ENCODE measurements at places on chromosomes 12 and 14. TPM values are rescaled to one million over a fixed set of nuclear protein-coding genes. Genes with fewer than 3 reads are reported as not detected.

- H3K36me3 ChIP-seq = no peaks in the 10 kb centered on the region
- no peaks in the 10 kb centered on the region for H3K4me1 ChIP-seq
- no peaks in the 10 kb centered on the region for H3K27me3 ChIP-seq
Observed at GRCh38 chr12:24134092-24134491, 184.6 kb upstream of the SOX5 start.

GRCh38 chr14:104863923-104864266, 1.2 kb upstream of the CEP170B start:
- H3K4me3 ChIP-seq = peak overlapping the region; percentile 66
- peak overlapping the region; percentile 87 for H3K27ac ChIP-seq
- peaks cover 24% of the 10 kb centered on the region for H3K4me1 ChIP-seq
- H3K36me3 ChIP-seq = no peaks in the 10 kb centered on the region

DNA sequence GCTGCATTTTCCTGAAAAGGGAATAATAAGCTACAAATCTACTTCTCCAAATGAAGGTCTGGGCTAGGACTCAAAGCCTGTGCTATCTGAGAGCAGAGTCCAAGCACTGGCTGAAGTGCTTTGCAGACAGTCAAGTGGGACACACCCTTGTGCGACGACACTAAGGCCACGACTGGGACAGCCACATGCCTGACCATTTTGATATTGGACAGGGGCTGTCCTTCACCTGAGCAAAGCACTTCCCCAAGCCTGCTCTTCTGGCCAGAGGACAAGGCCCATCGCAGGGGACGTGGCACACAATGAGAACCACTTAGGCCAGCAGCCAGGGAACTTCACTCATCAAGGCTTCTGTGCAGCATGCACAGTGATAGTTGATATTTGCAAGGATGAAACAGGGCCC, 71.4 kb downstream of the RBM19 start:
- H3K4me1 ChIP-seq = no peaks in the 10 kb centered on the region
- H3K36me3 ChIP-seq = no peaks in the 10 kb centered on the region
- DNase-seq = no peak

DNA sequence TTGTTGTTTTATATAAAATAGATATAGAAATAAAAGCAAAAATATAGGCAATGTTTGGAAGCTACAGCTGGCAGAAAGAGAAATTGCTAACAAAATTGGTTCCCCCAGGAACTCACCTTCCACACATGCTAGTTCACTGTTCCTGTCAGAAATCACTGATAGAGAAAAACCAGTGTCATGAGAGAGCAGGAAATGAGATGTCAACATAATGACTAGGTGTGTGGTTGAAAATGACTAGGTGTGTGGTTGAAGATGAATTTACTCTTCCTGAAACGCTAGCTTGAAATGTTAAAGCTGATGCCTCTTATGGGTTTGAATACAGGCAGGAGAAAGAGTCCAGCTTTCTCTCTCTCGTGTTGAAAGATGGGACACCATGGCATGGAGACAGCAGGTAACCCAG, 216.3 kb downstream of the C12orf42 start:
- H3K27ac ChIP-seq = no peak overlapping the region
- no peak for DNase-seq
- H3K4me3 ChIP-seq = no peak overlapping the region

GRCh38 chr14:33767586-33768457, 183.1 kb downstream of the EGLN3 start:
- no peaks in the 10 kb centered on the region for H3K27me3 ChIP-seq
- no peaks in the 10 kb centered on the region for H3K4me1 ChIP-seq
- DNase-seq = no peak
- no peaks in the 10 kb centered on the region for H3K36me3 ChIP-seq
- no peak overlapping the region for H3K27ac ChIP-seq

- H3K4me1 ChIP-seq = no peaks in the 10 kb centered on the region
- peaks cover 11% of the 10 kb centered on the region for H3K27me3 ChIP-seq
- DNase-seq = peak; percentile 74
- no peaks in the 10 kb centered on the region for H3K36me3 ChIP-seq
- H3K27ac ChIP-seq = no peak overlapping the region
Observed at GRCh38 chr14:69543341-69544115, 31.1 kb downstream of the CCDC177 start.

DNA sequence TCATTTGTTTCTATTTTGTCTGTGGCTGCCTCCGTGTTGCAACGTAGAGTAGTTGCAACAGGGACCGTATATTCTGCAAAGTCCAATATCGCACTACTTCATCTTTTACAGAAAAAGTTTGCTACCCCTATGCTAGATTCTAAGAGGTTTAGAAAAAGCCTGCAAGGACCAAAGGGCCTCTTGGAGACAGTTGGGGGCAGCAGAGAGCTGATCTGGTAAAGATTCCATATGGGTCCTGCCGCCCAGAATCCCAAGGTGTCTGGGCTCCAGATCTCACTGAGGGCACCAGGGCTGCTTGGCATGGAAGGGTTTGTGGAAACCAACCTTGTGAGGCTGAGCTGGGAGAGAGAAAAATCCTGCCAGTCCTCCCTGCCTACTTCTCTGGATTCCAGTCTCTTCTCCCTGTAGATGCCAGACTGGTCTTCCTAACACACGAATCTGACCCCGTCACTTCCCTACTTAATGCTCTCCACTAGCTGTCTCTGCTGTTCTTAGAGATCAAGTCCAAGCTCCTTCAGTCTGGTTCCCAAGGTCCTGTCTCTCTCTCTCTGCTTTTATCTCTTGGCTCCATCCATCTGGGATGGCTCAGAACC, 74.6 kb downstream of the GLRX5 start:
- peaks cover 13% of the 10 kb centered on the region for H3K27me3 ChIP-seq
- no peaks in the 10 kb centered on the region for H3K36me3 ChIP-seq
- no peak for DNase-seq

GRCh38 chr14:64478634-64479250, 13.4 kb downstream of the AKAP5 start:
- H3K27ac ChIP-seq = no peak overlapping the region
- DNase-seq = no peak
- no peaks in the 10 kb centered on the region for H3K4me1 ChIP-seq
- no peak overlapping the region for H3K4me3 ChIP-seq
- H3K27me3 ChIP-seq = no peaks in the 10 kb centered on the region

GRCh38 chr12:29157486-29157946, 8.4 kb downstream of the FAR2 start:
- DNase-seq = no peak
- peak overlapping the region; percentile 34 for H3K27ac ChIP-seq
- no peaks in the 10 kb centered on the region for H3K36me3 ChIP-seq
- H3K4me1 ChIP-seq = peaks cover 40% of the 10 kb centered on the region
- H3K27me3 ChIP-seq = no peaks in the 10 kb centered on the region
- peak overlapping the region; percentile 22 for H3K4me3 ChIP-seq

DNA sequence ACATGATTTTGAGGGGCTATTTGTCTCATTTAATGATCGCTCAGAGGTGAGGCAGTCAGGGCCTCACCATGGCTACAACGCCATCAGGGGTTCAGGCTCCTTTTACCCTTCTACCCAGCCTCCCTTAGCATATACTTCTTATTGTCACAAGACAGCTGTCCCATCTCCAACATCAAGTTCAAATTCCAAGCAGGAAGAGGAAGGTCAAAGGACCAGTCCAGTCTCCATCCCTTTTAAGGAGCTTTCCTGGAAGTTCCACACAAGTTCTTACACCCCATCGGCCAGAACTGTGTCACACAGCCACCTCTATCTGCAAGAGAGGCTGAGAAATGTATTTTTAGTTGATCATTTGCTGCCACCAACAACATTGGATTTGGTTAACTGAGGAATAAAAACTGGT, 8.3 kb upstream of the TMEM106C start:
- H3K27ac ChIP-seq = no peak overlapping the region
- H3K27me3 ChIP-seq = no peaks in the 10 kb centered on the region
- H3K36me3 ChIP-seq = no peaks in the 10 kb centered on the region
- DNase-seq = no peak
- H3K4me3 ChIP-seq = no peak overlapping the region
- H3K4me1 ChIP-seq = peaks cover 4% of the 10 kb centered on the region

DNA sequence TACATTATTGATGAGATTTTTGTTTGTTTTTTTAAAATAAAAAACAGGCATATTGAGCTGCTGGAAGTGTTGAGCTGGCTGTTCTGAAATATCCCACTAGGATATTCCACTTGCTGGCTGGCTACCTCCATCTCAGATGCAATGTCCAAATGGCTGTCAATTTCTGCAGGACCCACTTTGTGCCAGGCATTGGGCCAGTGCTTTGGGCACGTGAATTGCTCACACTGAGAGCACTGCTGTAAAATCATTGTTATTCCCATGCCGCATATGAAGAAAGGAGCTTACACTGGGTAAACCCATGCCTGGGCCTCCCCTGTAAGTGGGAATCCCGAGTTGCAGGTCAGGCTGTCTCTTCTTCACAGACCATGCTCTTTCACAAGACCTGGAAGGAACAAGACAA, 56.7 kb downstream of the RGS6 start:
- H3K36me3 ChIP-seq = no peaks in the 10 kb centered on the region
- H3K27me3 ChIP-seq = no peaks in the 10 kb centered on the region
- H3K27ac ChIP-seq = no peak overlapping the region
- H3K4me3 ChIP-seq = no peak overlapping the region
- H3K4me1 ChIP-seq = peaks cover 6% of the 10 kb centered on the region

DNA sequence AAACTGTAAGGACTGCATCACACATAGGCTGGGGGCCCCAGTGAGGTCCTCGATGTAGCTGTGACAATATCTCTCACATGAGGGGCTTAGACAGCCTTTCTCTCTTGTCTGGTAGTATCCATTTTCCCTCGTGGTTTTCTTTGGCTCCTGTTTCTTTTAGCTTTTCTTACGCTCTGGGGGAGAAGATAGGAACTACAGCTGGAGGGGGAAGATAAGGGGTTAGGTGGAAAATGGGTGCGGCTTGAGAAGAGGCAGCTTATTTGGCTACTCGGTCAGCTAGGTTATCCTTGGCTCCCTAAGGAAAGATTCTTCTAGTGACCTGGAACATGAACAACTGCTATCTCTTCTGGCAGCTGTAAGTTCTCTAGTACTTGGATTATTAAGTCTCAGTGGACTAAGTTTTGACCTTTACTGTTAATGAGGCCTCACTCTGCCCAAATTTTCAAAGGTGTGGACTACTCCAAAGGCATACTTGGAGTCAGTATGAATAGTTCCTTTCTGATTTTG, 28.7 kb upstream of the CPNE8 start:
- H3K27me3 ChIP-seq = peaks cover 4% of the 10 kb centered on the region
- H3K36me3 ChIP-seq = no peaks in the 10 kb centered on the region
- no peak for DNase-seq
- no peak overlapping the region for H3K27ac ChIP-seq
- no peak overlapping the region for H3K4me3 ChIP-seq

DNA sequence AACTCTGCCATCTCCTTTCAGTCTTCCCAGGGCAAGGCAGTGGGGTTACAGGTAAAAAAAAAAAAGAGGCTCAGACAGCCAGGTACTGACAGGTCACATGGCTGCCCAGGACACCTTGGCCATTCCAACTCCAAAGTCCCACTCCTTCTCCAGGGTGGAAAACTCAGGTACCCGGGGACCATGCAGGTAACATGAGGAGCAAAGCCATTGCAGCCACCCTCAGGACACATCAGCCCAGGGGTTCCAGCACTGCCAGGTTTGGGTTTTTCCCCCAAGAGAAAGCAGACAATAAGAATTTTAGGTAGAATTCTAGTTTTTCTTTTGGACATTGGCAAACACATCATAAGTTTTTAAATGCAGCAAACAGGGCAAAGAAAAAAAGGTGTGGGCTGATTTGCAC, 15.3 kb downstream of the FAM222A start:
- DNase-seq = peak; percentile 20
- no peaks in the 10 kb centered on the region for H3K4me1 ChIP-seq
- no peak overlapping the region for H3K27ac ChIP-seq
- H3K36me3 ChIP-seq = no peaks in the 10 kb centered on the region
- H3K27me3 ChIP-seq = no peaks in the 10 kb centered on the region

- no peaks in the 10 kb centered on the region for H3K27me3 ChIP-seq
- H3K4me3 ChIP-seq = no peak overlapping the region
- DNase-seq = no peak
- H3K4me1 ChIP-seq = peaks cover 60% of the 10 kb centered on the region
- peaks cover 61% of the 10 kb centered on the region for H3K36me3 ChIP-seq
Observed at GRCh38 chr12:124428792-124429281, 133.9 kb downstream of the RFLNA start.

- no peaks in the 10 kb centered on the region for H3K27me3 ChIP-seq
- no peaks in the 10 kb centered on the region for H3K36me3 ChIP-seq
- no peak for DNase-seq
- H3K4me1 ChIP-seq = no peaks in the 10 kb centered on the region
- no peak overlapping the region for H3K4me3 ChIP-seq
- no peak overlapping the region for H3K27ac ChIP-seq
Observed at GRCh38 chr14:68327231-68327630, 465.6 kb downstream of the ZFP36L1 start.

GRCh38 chr14:91354979-91355685, 62.5 kb downstream of the CCDC88C start:
- H3K27ac ChIP-seq = no peak overlapping the region
- H3K27me3 ChIP-seq = no peaks in the 10 kb centered on the region
- H3K36me3 ChIP-seq = no peaks in the 10 kb centered on the region
- peak; percentile 23 for DNase-seq
- H3K4me3 ChIP-seq = no peak overlapping the region
- peaks cover 42% of the 10 kb centered on the region for H3K4me1 ChIP-seq

GRCh38 chr12:16385782-16386646, 38.6 kb downstream of the MGST1 start:
- H3K27ac ChIP-seq = no peak overlapping the region
- no peak overlapping the region for H3K4me3 ChIP-seq
- no peaks in the 10 kb centered on the region for H3K36me3 ChIP-seq

DNA sequence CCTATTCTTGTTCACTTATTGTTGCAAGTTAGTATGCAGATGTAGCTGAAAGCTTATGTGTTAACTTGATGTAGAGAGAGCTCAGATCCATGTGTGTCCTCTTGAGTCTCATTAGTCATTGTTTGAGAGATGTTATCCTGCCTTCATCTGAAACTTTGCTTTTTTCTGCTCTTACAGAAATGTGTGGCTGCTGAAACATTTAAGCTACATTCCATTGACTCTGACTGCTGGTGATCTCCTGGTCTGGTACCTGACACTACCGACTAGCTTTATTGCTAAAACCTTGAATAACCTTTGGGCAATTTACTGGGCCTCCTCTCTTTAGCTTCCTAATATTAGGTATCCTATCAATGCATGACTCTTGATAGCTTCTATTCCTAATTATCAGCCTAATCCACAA, 705.6 kb upstream of the FOXG1 start:
- no peak overlapping the region for H3K4me3 ChIP-seq
- no peaks in the 10 kb centered on the region for H3K36me3 ChIP-seq
- H3K4me1 ChIP-seq = no peaks in the 10 kb centered on the region
- DNase-seq = no peak

Gene NFE2
- 13.5 TPM for total RNA-seq

Gene CNTN1
- total RNA-seq = 12.3 TPM

Gene KRT6C
- total RNA-seq = not detected

Gene ASCL1
- total RNA-seq = 0.15 TPM

Gene TAS2R10
- 0.35 TPM for total RNA-seq

Gene LMNTD1
- 2.6 TPM for total RNA-seq

Gene CLEC6A
- 3.4 TPM for total RNA-seq

Gene ATN1
- total RNA-seq = 123 TPM
